ENCODE measurements at places on chromosomes 12 and 14. TPM values are rescaled to one million over a fixed set of nuclear protein-coding genes. Genes with fewer than 3 reads are reported as not detected.

The FLVCR2 gene
- 2.6 TPM for total RNA-seq

GRCh38 chr12:109497675-109498074 lies 20.2 kb downstream of the UBE3B start:
- DNase-seq = no peak

DNA sequence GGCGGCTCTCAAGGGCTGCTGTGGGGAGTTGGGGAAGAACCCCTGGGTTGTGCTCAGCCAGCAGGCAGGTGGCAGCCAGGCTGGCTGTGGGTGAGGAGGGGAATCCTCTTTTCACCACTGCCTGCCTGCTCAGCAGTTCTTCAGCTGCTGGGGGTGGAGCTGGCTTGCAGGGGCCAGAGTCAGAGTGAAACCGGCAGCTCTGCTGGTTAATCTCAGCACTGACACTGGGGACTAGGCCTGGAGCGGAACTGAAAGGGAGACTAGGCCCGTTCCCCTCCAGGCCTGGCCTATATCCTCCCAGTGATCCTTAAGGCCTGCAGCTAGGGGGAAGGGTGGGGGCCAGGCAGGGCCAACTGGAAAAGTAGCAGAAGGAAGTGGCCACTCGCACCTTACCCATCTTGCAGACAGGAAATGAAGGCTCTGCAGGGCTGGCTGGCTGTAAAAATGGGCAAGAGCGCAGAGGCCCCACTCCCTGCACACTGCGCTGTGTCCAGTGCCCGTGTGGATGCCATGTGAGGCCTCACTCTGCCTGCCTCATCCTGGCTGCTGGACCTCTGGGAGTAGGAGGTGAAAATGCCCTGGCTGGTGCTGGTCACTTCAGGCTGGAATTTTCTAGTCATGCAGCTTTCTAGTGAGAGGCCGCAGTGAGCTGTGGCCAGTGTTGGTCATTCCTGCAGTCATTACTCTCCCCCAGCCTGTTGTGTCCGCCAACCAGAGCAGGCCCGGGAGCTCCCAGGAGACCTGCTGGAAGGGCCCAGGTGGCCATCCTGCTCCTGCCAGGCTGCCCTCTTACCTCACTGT lies 39.4 kb downstream of the SH2B3 start:
- DNase-seq = peak; percentile 85

- DNase-seq = no peak
Measured at GRCh38 chr12:103529306-103529705, 33.5 kb upstream of the C12orf42 start.

GRCh38 chr12:25197608-25198007 lies 2.6 kb downstream of the ETFRF1 start:
- no peak for DNase-seq

The PIWIL1 gene
- total RNA-seq = not detected

The SALL2 gene
- 2.6 TPM for total RNA-seq

GRCh38 chr12:129532707-129533499 lies 370.9 kb downstream of the TMEM132D start:
- no peak for DNase-seq

The CACNA2D4 gene
- total RNA-seq = 6.5 TPM

DNA sequence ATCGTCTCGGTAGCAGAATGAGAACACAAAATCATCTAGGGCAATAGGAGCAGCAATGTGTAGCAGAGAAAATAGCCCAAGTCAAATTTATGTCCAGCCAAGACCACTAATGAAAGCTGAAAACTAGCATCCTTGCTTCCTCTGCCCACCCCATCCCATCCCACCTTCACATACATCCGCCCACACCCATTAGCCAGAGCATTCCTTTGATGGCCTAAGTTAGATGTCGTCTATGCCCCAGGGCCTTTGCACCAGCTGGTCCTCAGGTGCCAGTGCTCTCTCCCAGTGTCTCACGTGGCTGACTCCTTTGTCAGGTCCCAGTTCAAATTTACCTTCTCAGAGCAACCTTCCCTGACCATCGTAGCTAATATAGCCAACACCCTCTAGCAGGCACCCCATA lies 17.8 kb upstream of the PPP2R5C start:
- no peak for DNase-seq

DNA sequence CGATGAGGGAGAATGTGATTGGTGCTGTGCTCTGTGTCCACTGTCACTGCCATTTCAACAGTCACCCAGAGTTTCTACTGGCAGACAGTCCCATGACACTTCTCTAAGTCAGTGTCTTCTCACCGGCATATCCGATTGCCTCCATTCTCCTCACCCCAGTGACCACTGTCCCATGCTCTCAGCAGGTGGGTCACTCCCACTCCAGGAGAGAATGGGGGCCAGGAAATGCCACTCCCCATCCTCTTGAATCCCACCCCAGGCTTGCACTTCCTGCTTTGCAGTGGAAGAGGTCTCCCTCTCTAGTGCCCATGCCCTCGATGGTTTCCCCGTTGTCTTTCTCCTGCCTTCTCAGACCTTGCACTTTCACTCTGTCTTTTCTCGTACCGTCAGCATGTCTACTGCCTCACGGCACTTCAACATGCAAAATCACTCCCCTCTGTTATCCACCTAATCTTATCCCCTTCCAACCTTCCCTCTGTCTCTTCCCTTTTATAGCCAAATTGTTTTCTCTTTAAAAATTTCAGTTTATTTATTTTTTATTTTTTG lies 2.2 kb upstream of the EP400 start:
- no peak for DNase-seq

The CLEC2A gene
- not detected for total RNA-seq

The EXD2 gene
- 11.6 TPM for total RNA-seq

DNA sequence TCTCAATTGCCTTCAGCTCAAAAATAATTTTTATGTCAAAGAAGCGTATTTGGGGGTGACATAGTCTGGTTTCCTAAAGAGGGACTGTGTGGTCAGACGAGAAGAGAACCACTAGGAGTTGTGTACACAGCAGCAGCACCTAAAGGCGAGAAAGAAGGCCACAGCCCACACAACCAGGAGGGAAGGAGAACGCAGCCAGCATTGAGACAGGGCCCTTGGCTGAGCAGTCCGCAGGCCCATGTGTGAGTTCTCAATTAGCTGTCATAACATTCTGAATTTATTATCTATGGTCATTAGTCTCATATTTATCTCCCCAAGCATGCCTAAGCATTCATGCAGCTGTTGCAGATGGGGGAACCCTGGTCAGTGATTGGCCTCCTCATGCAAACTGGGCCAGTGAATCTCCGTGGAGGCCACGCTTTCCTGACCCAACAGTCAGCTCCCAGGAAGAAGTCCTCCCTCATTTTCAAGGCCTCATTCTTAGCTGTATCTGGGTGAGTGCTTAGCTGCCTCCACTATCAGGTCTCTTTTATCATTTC lies 81.2 kb upstream of the ATF7IP start:
- no peak for DNase-seq

The SERPINA3 gene
- total RNA-seq = not detected

The C12orf54 gene
- not detected for total RNA-seq

GRCh38 chr14:84127495-84127894 lies 1402.4 kb upstream of the FLRT2 start:
- no peak for DNase-seq

- DNase-seq = no peak
Measured at GRCh38 chr12:30450872-30451271, 244.8 kb downstream of the IPO8 start.

The SLC6A12 gene
- total RNA-seq = 0.16 TPM

The HOXC6 gene
- not detected for total RNA-seq
